ENCODE measurements at places on chromosomes 4 and X.
A peak's percentile ranks its signal among the peaks of the same experiment; 100 is the strongest.

DNA sequence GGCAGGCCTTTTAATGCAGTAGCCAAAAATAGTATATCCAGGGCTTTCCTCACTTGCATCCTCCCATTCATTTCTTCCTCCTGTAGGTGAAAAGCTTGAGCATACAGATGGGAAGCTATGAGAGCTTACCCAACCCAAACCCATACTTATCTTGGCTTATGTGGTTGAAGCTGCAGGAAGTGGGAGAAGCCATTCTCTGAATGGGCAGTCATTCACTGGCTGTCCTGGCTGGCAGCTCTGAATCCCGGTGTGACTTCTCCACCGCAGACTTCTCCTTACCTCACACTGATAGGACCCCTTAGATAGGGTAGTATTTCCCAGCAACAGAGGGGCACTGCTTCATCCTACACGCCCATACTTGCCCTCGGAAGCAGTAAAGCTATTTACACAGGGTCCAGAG lies 125.4 kb downstream of the AMMECR1 start:
- DNase-seq: no peak

GRCh38 chrX:109826954-109827708 lies 94.1 kb upstream of the ACSL4 start:
- peak; percentile 73 for DNase-seq

GRCh38 chr4:38062776-38063097 lies 102.5 kb downstream of the PTTG2 start:
- no peak for DNase-seq

DNA sequence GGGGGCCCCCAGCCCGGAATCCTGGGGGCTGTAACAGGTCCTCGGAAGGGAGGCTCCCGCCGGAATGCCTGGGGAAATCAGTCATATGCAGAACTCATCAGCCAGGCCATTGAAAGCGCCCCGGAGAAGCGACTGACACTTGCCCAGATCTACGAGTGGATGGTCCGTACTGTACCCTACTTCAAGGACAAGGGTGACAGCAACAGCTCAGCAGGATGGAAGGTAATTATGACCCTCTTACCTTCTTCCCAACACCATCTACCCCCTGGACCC lies 1.0 kb downstream of the FOXO4 start:
- no peak for DNase-seq

GRCh38 chrX:97685753-97686152 lies 802.0 kb downstream of the RPA4 start:
- no peak for DNase-seq

- peak; percentile 67 for DNase-seq
Observed at GRCh38 chr4:158159718-158160094, 13.1 kb downstream of the GASK1B start.

- no peak for DNase-seq
Observed at GRCh38 chr4:37516057-37516775, 170.0 kb downstream of the RELL1 start.

DNA sequence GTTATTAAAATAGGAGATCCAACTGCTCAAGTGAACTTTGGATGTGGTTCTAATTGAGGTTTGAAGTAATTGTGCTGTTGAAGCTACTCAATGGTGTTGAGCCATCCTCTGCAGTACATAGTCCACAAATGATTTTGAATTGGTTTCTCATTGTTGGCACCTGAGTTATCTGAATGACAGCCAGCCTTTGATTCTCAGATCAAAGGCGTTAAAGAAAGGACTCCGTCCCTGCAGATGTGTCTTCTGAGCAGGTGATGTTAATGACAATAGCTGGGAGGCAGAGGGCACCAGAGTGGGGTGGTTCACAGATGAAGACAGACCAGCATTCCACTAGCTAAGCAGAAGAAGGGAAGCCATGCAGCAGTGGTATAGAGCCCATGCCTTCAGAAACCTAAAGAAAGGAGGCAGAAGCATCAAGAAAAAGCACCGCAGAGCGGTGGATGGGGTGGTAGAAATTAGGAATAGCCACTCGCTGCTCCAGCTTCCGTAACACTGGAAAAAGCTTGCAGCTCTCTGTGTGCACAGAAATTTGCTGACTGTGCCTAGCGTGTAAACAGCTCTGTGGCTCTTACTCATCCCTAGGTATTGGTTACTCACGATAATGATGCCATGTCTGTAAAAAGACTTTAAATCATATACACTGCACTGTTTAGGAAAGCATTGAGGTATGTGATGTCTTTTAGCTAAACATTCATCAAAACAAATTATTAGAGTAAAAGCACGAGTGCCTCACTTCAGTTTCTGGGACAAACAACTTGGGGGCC lies 79.2 kb upstream of the CLCN4 start:
- no peak for DNase-seq

DNA sequence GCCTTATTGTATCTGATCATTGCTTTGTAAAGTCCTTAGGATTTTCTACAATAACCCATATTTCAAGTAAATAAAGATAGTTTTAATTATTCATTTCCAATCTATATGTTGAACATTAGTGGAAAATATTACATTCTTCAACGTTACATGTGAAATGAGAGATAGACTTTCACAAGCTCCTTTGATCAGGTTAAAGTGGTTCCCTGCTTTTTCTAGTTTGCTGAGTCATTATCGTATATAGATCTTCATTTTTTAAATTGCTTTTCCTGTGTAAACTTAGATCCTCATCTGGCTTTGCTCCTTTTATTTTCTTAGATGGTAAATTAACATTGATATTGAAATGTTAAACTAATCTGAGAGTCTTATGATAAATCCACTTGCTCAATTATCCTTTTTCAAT lies 599.0 kb downstream of the TRAM1L1 start:
- DNase-seq: no peak

- DNase-seq: peak; percentile 35
Observed at GRCh38 chr4:138226351-138226750, 15.8 kb downstream of the SLC7A11 start.

DNA sequence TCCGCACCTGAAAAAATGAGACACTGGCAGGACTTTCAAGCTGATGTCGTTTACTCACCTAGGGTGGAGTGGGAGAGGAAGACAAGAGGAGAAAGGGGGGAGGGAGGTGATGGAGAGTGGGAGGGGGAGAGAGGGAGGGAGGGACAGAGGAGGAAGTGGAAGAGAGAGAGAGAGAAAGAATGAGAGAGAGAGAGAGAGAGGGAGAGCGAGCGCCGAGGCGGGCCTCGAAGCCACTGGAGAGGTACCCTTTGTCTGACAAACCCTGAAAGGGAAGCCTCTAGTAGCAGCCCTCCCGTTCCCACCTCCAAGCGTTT lies 296 bp upstream of the ADGRL3 start:
- DNase-seq: no peak

DNA sequence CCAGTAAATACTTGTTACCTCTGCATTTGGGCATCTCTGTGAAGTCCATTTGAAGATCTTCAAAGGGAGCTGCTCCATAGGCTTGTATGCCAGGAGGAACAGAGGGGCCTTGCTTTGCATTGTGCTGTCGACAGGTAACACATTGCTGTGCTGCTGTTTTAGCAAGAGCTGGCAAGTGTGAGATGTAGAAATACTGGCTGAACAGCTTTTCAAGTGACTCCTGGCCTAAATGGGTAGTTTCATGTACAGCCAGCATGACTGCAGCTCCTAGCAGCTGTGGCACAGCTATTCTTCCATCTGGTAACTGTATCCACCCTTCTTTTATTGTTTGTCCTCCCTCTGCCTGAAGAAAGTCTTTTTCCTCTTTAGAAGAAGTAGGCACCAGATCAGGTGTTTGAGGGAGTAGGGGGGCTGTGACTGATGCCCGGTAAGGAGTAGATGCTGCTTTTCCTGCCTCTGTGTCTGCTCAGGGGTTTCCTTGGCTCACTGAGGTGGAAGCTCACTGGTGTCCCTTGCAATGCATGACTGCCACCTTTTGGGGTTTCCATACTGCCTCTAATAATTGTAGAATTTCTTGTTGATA lies 965.3 kb downstream of the CCSER1 start:
- no peak for DNase-seq

DNA sequence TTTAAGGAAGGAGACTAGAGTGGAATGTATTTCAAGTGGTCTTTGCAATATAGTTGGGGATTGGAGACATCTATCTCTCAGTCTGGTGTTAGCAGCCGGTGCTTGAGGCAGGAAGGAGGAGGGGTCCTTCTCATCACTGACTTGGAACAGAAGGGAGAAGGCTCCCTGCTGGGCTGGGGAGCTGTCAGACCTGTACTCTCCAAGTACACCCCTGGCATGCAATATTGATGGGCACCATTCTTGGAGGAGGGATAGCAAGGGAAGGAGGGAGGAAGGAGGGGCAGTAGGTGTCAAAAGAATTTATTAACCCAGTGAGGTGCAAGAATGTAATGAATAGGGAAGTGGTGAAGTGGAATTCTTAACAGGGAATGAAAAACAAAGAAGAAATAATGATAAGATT lies 338.8 kb downstream of the UNC5C start:
- DNase-seq: no peak

DNA sequence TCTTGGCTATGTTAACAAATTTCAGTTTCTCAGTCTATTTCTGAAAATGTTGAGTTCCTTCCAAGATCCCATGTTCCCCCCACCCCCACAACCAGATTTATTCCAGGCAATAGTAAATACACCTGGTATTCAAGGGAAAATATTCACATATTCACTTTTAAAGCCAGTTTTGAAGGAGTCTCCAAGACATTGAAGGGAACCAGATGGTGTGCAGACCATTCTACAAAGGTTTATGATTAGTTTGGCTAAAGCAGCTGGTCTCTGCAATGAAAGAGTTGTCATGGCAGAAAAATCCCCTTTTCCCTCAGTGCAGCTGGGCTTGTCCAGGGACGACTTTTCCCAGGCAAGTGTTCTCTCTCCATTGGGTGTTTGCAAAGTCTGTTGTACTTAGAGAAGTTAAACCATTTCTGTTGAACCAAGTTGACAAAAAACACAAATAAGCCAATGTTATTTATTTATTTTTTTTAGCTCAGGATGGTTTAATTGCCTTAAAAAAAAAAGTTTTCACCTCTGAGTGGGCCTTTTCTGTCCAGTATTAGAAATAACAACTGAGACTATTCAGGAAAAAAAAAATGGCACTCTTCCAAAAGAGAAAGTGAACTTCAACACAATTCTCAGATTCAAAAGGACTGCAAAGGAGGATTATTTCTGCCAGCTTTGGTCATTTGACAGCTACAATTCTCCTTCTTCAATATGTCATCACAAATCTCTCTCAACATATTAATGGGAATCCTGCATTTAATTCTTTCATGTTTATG lies 410.6 kb downstream of the IL1RAPL1 start:
- no peak for DNase-seq

DNA sequence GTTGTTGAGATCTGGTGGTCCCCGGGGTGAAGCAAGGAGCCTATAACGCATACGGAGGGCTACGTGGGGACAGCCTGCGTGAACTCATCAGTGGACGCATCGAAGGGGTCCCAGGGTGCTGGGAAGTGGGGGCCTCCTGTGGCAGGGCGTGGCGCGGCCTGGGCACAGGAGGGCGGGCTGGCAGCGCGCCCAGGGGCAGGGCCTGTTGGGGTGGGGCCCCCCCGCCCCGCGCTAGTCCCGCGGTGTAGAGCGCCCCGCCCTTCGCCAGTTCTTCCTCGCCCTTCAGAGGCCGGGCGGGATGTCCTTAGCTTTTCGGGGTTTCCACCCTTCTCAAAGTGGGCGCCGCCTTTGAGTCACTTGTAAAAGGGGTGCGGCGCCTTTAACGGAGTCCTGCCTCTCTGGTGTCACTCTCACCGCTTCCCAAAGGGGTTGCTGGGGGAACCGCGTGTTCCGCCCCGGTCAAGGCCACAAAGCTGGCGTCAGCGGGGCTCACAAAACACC lies 632 bp downstream of the PLP2 start:
- no peak for DNase-seq

- no peak for DNase-seq
Observed at GRCh38 chr4:182265881-182266280, 22.7 kb downstream of the TENM3 start.

- DNase-seq: no peak
Observed at GRCh38 chrX:57904176-57904880, 5.9 kb downstream of the ZXDA start.

GRCh38 chr4:169640261-169640870 lies 20.0 kb downstream of the CLCN3 start:
- DNase-seq: peak; percentile 77

DNA sequence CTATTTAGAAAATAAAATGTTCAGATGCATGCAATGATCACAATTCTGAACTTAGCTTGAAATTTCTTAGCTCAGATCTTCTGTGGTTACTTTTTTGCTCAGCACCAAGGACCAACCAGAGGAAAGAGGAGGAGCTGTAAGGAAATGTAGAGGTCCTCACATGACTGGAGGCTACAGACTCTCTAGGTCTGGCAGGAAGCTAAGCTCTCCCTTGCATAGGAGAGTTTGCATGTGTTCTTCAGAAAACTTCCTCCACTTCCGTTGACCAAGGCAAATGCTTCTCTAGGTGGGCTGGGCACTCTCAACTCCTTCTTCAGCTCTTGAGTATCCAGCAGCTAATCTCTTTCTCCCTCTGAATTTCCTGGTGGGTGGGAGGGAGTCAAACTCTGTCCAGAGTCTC lies 119.6 kb downstream of the BTC start:
- DNase-seq: peak; percentile 28

- no peak for DNase-seq
Observed at GRCh38 chr4:19051831-19052230, 1030.3 kb upstream of the LCORL start.

DNA sequence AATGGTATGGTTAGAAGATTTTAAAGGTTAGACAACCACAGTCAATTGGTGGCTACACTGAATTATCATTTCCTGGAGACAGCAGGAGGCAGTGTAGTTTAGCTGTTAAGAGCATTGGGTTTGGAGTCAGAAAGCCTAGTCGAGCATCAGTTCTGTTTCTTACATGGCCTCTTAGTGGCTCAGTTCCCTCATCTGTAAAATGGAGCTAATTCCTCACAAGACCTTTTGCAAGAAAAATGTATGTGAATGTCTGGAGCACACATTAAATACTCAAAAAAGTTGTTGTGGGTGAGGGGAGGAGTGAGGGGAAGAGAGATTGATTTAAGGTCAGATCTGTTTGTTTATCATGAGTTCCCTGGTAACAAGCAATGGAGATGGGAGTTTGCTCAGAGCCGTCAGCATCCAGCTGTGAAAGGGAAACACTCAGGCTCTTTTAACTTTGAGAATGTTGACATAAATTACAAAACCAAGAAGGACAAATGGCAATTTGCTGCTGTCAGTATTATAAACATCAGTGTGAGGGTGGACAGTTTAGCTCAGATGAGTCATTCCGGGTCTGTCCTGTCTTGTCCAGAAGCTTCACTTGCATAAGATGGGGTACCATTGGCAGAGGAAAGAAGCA lies 98.2 kb upstream of the PGRMC2 start:
- DNase-seq: no peak

- no peak for DNase-seq
Observed at GRCh38 chr4:55218041-55218440, 92.6 kb upstream of the KDR start.

DNA sequence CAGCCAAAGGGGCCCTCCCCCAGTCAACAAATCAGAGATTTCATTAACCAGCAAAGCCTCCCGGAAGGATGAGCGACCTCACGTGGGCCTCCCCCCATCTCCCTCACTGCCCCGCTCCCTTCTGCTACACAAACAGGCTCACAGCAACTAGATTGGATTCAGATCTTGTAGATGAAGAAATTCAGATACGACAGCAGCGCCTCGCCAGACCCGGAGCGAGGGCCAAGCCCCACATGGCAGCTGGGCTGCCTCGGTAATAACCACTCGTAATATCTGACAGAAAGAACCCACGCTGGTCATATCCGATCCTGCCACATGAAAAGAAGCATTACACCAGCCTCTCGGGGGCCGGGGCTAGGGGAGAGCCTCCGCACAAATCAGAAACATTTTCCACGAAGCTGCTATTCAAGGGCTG lies 581.3 kb downstream of the BCOR start:
- no peak for DNase-seq
